ENCODE measurements at places on chromosomes 7 and 10.

DNA sequence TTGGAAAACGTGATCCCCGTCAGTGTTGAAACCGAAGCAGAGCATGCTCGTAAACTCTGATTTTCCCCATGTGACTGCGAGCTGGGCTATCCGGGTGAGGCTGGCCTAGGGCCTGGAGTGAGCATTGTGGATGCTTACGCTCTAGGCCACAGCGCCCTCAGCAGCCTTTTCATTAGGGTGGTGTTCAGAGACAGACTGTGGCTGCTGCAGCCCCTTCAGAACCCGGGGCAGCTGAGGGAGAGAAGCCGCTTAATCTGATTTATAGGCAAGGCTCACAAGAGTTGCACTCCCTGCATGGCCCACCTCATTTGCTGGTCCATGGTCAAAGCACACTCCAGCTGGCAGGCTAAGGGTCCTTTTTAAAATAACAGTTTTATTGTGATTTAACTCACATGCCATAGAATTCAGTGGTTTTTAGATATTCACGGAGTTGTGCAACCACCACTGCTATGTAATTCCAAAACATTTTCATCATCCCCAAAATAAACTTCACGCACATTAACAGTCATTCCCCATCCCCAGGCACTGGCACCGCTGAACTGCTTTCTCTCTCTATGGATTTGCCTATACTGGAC is 72.5 kb downstream of the SYPL1 start:
- no peak for DNase-seq

DNA sequence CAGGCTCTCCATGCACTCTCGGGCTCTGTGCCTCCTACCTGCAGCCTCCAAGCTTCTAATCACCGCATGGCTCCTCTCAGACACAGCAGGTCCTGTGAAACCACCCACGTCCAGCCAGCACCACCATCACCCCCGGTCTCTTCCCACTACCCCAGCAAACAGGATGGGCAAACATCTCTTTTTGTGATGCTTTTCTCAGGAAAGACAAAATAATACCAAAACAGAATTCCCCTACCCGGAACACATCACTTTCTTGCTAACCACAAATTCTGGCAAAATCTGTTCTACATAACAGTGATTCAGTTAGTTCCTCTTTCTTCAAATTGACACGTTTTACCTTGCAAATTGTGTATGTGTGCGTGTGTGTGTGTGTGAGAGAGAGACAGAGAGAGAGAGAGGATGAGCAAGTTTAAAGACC is 6.5 kb downstream of the SNX8 start:
- DNase-seq: peak; percentile 77

- DNase-seq: no peak
Observed at GRCh38 chr10:60390224-60390626, 550 bp upstream of the ANK3 start.

DNA sequence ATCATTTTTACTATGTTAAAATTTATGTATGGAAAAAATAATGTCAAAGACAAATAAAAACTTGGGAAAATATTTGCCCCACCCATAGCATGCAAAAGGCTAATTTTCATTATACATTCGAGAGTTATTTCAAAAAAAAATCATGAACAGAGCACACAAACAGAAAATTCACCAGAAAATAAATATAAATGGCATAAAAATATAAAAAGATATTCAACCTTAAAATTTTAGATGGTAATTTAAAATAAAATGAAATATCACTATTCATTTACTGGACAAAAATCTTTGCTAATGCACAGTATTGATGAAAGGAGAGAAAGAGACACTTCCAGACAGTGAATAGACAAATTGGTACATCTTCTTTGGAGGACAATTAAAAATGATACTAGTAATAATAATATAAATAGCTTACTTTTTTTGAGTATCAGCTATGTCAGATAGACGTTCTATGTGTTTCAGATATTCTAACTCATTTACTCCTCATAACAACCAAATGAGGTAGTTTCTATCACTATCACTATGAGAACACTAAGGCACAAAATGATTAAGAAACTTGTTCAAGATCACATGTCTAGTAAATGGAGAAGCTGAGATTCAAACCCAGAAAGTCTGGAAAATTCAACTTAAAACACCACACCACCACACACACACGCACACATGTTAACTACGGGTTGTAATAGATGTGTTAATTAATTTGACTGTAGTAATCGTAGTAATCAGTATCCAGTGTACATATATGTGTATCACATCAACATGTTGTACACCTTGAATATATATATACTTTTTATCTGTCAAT is 63.0 kb downstream of the CCDC71L start:
- no peak for DNase-seq

DNA sequence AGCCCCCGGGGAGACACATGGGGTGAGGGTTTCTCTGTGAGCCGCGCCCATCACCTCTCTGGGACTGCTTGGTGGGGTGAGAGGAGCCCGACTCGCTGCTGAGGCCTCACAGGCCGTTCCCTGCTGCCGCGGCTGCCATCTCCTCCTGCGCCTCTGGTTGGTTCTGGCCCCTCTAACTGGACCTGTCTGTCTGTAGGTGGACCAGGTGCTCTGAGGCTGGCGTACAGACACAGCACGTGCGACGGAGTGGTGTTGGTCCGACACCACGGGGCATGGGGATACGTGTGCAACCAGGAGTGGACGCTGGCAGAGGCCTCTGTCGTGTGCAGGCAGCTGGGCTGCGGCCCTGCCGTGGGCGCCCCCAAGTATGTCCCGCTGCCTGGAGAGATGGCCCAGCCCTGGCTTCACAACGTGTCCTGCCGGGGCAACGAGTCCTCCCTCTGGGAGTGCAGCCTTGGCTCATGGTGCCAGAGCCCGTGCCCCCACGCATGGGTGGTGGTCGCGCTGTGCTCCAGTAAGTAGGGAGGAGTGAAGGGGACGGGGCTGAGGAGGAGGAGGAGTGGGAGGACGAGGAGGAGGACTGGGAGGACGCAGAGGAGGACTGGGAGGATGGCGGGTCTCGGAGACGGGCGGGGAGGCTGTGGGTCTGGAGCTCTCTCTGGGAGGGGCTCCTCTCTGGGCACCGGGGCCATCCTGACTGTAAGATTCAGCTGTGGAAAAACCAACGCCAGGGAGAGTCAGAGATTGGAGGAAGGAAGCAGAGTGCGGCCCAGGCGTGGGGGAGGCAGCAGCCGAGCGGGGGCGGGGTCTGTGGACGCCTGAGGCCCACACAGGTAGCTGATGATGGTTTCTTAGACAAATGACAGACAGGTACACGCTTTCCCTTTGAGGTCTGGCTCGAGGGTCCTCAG is 2.6 kb downstream of the SCART1 start:
- DNase-seq: no peak

DNA sequence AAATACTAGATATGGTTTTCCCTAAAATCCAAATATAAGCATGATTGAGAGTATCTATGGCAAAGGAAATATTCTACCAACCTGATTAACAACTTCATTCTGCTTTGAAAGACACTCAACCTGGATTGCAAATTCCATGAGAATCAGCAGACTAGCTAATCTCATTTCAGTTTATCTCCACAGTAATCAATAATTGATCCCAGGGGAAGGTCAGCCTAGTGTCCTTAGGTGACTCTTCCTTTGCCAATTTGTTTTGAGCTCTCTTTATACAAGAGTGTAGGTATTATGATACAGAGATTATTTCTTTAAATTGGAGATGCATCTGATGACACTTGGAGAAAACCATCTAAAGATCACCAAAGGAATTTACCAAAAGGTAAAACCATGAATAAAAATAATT is 100.3 kb downstream of the GRM8 start:
- no peak for DNase-seq

- DNase-seq: no peak
Observed at GRCh38 chr10:84428711-84429110, 100.3 kb downstream of the CCSER2 start.

DNA sequence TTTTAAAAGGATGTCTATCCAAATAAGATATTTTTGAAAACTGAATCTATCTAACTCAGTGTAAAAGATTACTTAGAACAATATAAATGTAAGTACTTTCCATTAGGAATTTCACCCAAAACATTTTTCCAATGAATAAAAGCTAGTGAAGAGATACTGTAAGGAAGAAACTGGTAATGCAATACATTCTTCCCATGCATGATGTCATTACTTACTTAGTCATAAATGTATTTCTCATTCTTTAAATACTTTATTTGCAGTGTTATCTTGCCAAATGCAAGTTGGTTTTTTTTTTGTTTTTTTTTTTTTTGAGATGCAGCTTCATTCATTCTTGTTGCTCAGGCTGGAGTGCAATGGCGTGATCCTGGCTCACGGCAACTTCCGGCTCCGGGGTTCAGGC is 265.6 kb downstream of the PHF14 start:
- DNase-seq: no peak

DNA sequence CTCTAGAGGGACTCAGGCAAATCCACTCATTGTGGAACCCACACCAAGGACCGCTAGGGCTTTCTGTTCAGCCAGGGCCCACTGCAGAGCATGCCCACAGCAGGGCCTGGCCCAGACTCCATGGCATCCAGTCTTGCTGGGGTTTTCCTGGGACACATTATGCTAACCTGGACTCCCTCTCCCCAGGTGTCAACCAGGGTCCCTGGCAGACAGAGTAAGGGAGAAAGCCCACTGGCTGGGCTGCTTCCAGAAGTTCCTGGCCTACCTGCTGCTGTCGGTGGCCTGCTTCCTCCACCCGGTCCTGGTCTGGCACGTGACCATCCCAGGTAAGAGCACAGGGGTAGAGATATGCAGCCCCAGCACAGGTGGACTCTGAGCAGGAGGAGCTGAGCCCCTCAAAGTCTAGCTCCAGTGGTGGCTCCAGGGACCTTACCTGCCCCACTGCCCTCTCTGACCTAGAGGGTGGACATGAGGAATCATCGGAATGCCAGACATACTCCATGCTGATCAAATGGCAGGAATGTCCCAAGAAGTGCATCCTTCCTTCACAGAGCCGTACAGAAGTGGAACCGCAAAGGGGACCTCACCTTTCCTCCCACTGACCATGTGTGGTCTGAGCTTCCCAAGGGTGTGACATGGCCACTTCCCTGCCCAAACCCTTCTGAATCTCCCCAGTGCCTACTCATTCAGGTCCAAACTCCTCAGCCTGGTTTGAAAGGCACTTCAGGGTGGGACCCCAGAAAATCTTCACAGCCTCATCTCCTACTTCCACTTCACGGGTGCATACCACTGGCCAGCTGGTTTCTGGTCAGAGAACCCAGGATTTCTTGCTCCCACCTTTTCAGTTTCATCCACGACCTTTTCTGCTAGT is 22.5 kb downstream of the TMEM72 start:
- no peak for DNase-seq

- DNase-seq: no peak
Observed at GRCh38 chr7:123632808-123633207, 22.9 kb upstream of the LMOD2 start.

- DNase-seq: no peak
Observed at GRCh38 chr10:75379212-75379724, 22.3 kb downstream of the ZNF503 start.

DNA sequence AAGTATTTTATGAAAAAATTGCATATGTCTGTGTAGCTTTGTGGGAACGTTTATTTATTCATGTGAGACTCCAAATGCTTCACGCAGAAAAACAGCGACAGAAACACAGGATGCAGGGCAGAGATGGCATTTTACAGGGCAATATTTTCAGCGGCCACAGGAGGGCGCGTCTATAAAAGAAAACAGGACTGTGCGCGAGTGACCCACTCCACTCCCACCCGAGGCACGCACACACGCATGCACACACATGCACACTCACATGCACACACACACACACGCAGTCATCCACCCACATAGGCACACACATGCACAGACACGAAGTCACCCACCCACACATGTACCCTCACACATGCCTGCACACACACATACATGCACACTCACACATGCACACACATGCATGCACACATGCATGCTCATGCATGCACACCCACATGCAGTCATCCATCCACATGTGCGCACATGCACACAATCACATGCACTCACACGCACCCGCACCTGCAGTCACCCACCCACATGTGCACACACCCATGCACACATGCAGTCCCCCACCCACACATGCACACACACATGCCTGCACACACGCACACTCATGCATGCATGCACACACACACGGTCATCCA is 96.3 kb downstream of the DNAJB6 start:
- no peak for DNase-seq

DNA sequence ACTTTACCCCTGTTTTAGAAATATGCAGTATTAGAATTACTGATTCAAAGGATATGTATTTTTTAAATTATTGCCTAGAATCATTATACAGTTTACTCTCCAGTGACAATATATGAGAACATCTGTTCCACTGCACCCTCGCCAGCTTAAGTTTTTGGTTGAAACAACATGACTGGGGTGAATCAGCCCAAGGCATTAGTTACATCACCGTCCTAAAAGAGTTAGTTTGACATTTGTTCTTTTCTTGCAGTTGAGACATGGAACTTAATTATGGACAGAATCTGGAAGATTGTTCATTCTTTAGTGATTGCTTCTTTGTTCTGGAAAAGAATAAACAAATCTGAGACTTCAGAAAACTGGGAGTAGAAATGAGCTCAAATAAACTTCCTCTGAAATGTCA is 167.3 kb upstream of the DKK1 start:
- no peak for DNase-seq

- no peak for DNase-seq
Observed at GRCh38 chr7:76512941-76513816, 2.8 kb downstream of the UPK3B start.

DNA sequence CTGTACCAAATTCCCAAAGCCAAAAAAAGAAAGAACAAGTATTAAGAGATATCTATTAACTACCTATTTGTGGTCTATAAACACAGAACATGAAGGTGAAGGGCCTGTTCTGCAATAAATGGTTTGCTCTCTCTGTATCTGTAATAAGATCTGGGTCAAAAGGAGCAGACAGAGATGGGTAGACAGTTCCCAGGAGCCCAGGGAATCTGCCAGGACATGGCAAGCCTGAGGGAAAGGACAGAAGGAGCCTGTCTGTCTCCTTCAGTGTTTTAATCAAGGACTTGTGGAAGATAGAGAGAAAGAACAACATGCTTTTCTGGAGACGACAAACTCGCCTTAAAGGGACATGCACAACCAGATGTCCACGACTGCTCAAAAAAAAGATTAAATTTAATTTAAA is 165.7 kb downstream of the ELMO1 start:
- no peak for DNase-seq
